ENCODE measurements at places on chromosomes 2 and 18.

DNA sequence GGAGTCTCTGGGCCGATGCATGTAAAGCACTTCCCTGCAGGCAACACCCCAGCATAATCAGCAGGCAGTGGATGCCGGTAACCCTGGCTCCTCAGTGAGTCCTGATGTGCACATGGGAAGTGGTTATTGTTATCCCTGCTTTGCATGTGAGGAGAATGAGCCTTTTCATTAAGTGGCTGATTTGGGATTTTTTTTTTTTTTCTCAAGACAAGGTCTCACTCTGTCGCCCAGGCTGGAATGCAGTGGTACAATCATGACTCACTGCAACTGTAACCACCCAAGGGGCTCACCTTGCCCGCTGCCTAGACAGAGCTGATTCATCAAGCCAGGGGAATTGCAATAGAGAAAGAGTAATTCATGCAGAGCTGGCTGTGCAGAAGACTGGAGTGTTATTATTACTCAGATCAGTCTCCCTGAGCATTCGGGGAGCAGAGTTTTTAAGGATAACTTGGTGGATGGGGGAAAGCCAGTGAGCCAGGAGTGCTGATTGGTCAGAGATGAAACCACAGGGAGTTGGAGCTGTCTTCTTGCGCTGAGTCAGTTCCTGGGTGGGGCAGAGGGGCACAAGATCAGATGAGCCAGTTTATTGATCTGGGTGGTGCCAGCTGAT lies 95.4 kb downstream of the SOCS6 start:
- no peak for DNase-seq

DNA sequence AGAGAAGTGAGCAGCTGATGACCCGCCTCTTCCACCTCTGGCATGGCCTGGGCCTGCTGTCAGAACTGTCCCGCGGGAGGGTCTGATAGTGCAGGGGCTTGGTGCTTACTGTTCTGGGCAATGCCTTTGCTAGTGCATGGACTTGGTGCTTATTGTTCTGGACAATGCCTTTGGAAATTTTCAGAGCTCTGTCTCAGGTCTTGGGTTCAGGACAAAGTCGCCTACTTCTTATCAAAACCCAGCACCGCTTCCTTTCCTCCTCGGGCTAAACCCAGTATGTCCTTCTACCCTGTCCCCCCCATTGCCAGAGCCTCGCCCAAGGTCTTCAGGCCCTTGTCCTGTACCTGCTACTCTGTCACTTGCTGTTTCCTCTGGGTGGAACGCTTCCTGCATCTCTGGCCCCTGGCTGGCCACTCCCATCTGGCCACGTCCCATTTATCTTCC lies 149.6 kb downstream of the ACKR3 start:
- DNase-seq, result no peak

DNA sequence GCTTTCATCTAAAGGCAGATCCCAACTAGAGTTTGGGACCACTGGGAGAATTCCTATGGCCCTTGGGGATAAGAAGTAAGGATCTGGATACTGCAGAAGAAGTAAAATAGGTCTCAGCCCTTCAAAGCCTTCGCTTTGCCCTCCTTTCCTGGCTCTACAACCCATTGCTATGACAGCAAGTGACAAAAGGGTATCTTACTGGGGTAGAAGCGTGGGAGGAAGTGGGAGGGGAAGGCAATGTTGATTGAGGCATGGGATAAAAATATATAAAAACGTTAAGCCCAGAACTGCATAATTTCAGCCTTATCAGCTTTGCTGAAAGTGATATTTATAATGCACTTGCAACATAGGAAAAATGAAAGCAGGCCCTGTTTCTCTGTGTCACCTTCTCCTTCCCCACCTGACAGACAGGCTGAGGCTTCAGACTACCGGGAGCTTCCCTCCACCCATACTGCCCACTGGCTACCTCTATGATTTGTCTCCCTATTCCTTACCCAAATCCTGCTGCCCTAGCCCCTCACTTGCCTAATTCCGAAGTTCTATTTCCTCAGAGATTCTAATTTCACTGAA lies 14.9 kb upstream of the SOS1 start:
- DNase-seq, result no peak

GRCh38 chr2:154032220-154032619 lies 160.5 kb downstream of the GALNT13 start:
- DNase-seq, result no peak

GRCh38 chr2:218516614-218517013 lies 51.5 kb downstream of the USP37 start:
- no peak for DNase-seq

GRCh38 chr2:143229952-143230351 lies 100.7 kb downstream of the ARHGAP15 start:
- no peak for DNase-seq

GRCh38 chr2:47026748-47027534 lies 111.3 kb upstream of the MCFD2 start:
- no peak for DNase-seq

DNA sequence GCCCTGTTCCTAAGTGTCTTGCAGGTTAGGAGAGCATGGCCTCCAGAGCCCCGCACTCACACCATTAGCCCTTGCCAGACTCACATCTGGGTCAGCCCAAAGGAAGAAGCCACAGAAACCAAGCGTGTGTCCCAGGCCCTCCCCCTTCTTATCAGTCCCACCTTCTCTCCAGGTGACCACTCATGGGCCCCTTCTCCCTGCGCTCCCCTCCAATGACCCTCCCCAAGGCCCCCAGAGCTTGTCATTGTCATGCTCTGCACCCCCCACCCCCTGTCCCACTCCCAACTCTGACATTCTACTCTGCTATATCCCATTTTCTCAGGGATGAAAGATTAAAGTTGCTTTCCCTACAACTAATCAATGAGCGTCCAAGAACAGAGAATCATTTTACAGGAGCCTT lies 30.1 kb downstream of the CAPN14 start:
- DNase-seq, result no peak

GRCh38 chr2:106053581-106053980 lies 140.5 kb downstream of the UXS1 start:
- DNase-seq, result no peak
